ENCODE measurements at places on chromosomes 13 and 19.

- no peak for DNase-seq
Measured at GRCh38 chr13:39670445-39670844, 15.0 kb downstream of the COG6 start.

- DNase-seq = no peak
Measured at GRCh38 chr13:49985129-49985528, 11.7 kb upstream of the TRIM13 start.

DNA sequence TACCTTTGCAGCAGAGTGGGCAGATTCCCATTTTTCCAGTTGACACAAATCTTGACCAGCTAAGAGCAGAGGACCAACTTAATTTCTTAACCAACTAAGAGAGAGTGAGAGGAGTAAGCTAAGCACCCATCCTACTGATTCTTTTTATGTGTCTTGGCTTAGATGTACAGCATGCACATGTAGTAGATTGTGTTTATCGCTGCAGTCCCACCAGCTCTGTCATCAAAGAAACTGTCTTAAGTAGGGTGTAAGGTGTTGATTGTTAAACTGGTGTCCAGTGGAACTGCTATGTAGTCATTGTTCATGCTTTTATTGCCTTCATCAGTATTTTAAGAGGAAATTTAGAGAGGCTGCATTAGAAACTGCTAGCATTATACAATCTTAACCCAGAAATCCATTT is 9.0 kb upstream of the UFM1 start:
- DNase-seq = no peak

DNA sequence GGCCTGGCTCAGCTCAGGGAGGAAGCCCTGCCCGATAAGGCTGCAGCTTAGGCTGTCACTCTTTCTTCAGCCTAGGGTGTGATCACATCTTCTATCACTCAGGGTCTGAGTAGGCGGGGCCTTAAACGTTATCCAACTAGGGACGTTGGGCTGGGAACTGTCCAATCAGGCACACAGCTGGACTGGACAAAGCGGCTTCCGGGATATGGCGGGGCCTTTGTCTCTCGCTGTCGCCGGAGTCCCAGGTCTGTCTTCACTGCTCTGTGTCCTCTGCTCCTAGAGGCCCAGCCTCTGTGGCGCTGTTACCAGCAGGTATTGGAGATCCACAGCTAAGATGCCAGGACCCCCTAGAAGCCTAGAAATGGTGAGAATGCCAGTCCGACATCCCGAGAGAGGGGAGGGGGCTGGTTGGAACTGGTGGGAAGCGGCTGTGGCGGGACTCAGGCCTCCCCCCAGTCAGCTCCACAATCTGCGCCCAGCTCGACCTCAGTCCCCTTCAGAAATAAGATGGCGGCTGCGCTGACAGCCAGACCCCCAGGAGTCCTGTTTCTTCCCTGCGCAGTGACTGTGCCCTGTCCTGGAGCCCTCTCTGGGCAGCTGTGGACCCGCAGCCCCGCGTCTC is at the start of gene ZNF254:
ZNF254 (plus strand) TSS at position 214 of the 622 bp plus-strand sequence; CDS start at position 335, 121 bp downstream.
- peak; percentile 57 for DNase-seq

DNA sequence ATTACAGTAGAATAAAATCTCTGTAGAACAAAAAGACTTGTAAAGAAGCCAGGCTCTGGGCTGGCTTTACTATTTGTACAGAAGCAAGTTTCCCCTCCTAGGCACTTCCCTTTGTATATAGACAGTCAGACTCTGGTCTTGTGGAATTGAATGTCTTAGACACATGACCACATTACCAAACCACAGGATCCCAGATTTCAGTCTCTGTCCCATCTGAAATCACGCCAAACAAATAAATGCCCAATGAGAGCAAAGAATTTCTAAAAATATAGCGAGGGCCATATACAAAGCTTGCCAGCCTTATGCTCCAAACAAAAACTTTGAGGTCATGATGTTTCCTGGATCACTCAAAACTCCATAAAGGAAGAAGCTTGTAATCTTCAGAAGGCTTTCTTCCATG is 23.9 kb downstream of the CCDC70 start:
- DNase-seq = no peak

DNA sequence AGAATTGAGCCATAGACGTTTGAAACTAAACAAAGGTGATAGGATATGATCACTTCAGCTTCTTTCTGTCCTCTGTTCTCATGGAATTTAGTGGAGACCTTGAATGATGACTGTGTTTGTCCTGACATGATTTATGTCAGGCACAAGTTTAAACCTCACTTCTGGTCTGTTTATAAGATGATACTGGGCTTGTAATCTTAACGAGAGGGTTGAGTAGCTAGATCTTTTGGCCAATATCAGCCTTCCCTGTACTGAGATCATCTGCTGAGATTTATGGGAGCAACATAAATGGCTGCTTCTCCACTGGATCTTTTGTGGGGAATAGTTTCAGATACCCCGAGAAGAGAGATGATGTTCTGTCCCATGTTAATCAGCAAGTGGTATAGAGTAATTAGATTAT is 121.8 kb upstream of the OBI1 start:
- no peak for DNase-seq

DNA sequence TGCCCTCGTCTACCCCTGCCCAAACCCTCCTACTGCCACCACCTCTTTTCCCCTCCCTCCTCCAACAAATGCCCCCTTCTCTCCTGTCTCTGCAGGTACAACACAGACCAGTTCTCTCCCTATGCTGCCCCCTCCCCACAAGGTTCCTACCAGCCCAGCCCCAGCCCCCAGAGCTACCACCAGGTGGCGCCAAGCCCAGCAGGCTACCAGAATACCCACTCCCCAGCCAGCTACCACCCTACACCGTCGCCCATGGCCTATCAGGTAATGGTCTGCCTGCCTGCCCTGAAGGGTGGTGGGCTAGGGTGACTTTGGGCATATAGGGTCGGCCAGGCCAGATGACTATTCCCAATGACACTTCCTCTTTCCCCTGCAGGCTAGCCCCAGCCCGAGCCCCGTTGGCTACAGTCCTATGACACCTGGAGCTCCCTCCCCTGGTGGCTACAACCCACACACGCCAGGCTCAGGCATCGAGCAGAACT is 6.5 kb upstream of the TIMM50 start:
- peak; percentile 75 for DNase-seq

DNA sequence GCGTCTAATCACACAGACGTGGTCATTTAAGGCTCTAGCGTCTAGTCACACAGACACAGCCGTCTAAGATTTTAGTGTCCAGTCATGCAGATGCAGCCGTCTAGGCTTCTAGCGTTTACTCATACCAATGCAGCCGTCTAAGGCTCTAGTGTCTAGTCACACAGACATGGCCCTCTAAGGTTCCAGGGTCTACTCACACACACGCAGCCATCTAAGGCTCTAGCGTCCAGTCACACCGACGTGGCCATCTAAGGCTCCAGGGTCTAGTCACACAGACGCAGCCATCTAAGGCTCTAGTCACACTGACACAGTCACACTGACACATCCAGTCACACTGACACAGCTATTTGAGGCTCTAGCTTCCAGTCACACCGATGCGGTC is 55.7 kb downstream of the KLF2 start:
- DNase-seq = no peak

All from stimulated activated CD4-positive, alpha-beta T cell treated with anti-CD3 and anti-CD28 coated beads, Interleukin-12 subunit alpha, Interleukin-12 subunit beta, amount 100 ng/mL, for 4 hours (primary cell).